ENCODE measurements at places on chromosomes 4 and X.

GRCh38 chr4:178329226-178329872 lies 887.1 kb upstream of the AGA start:
- DNase-seq, result no peak

GRCh38 chr4:140793291-140793690 lies 37.1 kb upstream of the TBC1D9 start:
- no peak for DNase-seq

DNA sequence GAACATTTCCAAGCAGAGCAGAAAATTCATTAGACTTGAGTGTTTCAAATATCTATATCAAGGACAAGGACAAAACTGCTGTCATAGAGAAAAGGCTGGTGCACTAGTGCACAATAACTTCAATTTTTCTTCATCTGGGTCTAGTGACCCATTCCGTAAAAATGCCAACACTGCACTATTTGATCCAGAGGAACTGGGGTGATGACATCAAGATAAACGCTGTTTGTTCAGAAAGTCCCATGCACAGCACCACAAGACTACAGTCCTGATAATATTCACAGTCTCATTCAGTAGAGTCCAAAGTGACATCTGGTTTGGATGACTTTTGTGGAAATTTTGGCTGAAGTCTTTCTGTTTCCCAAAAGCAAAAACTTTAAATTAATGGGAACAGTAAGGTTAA lies 303.5 kb upstream of the GALNT7 start:
- no peak for DNase-seq

DNA sequence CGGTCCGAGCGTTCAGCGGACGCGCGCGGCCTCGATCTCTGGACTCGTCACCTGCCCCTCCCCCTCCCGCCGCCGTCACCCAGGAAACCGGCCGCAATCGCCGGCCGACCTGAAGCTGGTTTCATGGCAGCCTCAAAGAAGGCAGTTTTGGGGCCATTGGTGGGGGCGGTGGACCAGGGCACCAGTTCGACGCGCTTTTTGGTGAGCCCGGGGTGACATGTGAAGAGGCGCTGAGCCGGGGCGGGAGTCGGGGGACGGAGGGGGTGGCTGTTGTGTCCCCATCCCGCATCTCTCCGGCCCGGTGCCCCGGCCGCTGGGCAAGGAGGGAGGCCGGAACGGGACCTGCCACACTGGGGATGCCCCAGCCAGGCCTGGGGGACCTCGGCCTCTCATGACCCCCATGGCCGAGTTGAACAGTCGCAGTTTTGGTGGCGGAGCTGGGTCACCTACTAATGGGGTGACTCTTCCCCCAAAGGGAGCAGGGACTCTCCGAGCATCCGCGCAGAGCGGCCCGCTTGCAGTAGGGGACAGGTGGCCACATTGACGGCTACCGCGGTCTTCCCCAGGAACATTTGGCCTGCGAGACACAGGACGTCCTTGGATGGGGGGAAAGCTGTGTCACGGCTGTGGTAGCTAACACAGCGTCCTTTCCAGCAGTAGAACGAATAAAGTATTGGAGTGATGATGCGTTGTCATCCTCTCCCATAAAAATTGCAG lies at the start of gene GK:
GK (plus strand) TSS at position 9 of the 717 bp plus-strand sequence; CDS start at position 124, 115 bp downstream.
- DNase-seq, result no peak

DNA sequence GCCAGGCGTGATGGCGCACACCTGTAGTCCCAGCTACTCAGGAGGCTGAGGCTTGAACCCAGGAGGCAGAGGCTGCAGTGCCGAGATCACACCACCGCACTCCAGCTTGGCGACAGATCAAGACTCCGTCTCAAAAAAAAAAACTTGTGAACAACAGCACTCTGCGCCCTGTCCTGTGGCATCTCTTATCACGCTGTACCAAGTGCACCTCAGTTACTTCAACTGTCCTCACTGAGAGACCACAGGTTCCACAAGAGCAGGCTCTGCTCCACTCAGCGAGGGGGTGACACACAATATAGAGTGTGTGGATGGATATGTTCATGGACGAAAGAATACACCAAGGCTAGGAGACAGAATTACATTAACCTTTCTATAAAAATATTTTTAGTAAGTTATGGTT lies 49.3 kb downstream of the ADGRA3 start:
- no peak for DNase-seq

- DNase-seq, result no peak
Measured at GRCh38 chr4:52369649-52370048, 289.5 kb downstream of the USP46 start.

GRCh38 chr4:41095973-41096372 lies 118.4 kb downstream of the APBB2 start:
- DNase-seq, result no peak

GRCh38 chrX:130285069-130285620 lies 16.4 kb upstream of the ZNF280C start:
- DNase-seq, result no peak

DNA sequence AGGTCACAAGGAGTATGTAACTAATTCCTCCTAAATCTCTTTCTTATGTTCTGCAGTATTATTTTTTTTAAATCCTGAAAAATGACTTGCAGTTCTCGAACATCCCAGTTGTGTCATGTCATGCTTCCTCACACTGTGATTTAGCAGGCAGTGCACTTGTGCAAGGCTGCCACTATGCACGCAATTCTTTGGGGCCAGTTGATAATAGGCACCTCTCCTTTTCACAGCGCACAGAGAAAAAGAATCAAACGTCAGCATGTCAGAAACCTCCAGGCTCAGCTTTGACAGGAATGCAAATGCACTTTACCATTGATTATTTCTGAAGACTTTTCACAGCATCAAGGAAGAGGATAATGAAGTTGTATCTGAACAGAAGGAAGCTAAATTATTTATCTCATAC lies 62.9 kb downstream of the FGF13 start:
- DNase-seq, result no peak
